Fibroblast of lung (primary cell): ENCODE measurements at places on chromosomes 16 and 17. TPM values are rescaled to one million over a fixed set of nuclear protein-coding genes. Genes with fewer than 3 reads are reported as not detected.

TEX19 gene
- polyA plus RNA-seq, result 0.05 TPM in 1 of 2 replicates, not detected in the other

USP6 gene
- polyA plus RNA-seq, result 0.01 TPM in 1 of 2 replicates, not detected in the other

SCN4A gene
- not detected in 2 replicates for polyA plus RNA-seq

HOXB3 gene
- 15.7 and 19.5 TPM in 2 replicates for polyA plus RNA-seq

CCL1 gene
- polyA plus RNA-seq, result not detected in 2 replicates

CIBAR2 gene
- polyA plus RNA-seq, result 0.10 TPM in 1 of 2 replicates, not detected in the other

C1QTNF8 gene
- not detected in 2 replicates for polyA plus RNA-seq

NAT9 gene
- polyA plus RNA-seq, result 21.2 and 34.7 TPM in 2 replicates

PAQR4 gene
- polyA plus RNA-seq, result 3.0 and 8.7 TPM in 2 replicates

IGFBP4 gene
- 685 and 1,130 TPM in 2 replicates for polyA plus RNA-seq

WNT3 gene
- 0.94 and 1.5 TPM in 2 replicates for polyA plus RNA-seq

ABCA6 gene
- 4.2 and 4.3 TPM in 2 replicates for polyA plus RNA-seq

SP2 gene
- polyA plus RNA-seq, result 2.6 and 5.3 TPM in 2 replicates

GRCh38 chr16:3793161-3793576, 75.8 kb upstream of the TRAP1 start:
- peak; percentile 24 for DNase-seq

DNA sequence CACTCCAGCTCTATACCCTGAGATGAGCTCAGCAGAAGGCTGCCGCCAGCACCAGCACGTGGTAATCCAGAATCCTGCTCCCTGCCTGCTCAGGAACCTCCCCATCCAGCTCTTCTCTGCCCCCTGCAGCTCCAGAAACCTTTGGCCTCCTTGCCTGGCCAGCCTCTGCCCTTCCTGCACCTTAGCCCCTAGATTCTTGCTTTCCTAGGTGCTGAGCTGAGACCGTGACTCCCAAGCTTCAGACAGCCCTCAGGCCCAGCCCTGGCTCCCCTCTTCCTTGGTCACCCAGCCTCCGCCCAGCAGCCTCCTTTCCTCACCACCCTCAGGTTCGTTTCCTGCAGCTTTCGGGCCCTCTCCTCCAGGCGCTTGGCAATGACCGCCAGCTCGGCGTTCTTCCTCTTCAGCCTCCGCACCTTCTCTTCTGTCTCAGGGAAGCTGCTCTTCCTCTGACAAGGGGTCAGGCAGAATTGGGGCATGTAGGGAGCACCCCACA, 2.6 kb downstream of the TSPOAP1 start:
- DNase-seq, result no peak

DNA sequence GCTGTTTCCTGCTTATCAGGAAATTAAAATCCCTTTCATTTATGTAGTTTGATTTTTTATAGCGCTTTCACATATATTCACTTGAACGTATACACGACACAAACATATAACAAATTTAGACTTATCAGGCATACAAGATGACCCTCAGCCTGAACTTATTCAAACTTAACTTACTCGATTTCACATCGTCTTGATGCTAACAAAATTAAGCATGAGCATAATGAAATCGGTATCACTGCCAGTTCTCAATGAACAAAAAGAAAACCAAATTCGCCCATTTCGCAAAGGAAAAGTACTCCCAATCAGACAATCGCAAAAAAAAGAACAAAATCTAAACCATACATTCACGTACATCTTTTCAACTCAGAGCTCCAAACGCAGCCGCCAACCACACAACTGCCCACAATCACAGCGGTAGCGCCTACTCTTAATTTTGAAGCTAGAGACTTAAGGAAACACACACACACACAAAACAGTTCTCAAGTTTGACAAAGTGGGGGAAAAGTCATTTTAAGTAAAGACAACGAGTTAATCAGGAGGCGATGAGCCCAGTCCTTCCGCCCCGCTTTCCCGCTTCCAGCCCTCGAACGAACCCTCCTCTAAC, 1.1 kb downstream of the GJC1 start:
- peak; percentile 59 for DNase-seq

- DNase-seq, result peak; percentile 55
These were observed 1.2 kb downstream of the HCRT start for GRCh38 chr17:42183741-42184711.

DNA sequence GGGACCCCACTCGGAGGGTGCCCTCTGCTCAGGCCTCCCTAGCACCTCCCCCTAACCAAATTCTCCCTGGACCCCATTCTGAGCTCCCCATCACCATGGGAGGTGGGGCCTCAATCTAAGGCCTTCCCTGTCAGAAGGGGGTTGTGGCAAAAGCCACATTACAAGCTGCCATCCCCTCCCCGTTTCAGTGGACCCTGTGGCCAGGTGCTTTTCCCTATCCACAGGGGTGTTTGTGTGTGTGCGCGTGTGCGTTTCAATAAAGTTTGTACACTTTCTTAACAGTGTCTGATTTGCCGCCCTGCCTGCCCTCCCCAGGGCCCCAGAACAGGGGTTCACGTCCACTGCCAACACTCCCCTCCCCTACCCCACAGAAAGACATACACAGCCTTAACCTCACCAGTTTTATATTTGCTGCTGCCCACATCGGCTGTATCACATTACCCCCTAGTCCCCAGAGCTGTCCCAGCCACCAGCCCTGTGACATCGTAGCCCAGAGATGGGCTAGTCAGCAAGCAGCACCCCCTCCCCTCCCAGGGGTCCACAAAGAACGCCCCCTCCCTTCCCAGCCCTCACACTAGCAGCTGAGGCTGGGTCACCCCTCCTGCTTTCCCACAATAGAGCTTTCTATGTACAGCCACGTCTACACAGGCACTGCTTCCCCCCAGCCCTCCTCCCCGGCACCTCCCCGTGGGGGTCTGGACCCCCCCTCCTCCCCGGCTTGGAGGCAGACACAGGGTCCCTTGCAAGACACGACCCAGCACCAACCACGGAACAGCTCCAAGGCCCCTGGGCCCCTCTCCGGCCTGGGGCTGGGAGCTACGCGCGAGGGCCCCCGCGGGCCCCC, 7.9 kb downstream of the GRN start:
- no peak for DNase-seq

DNA sequence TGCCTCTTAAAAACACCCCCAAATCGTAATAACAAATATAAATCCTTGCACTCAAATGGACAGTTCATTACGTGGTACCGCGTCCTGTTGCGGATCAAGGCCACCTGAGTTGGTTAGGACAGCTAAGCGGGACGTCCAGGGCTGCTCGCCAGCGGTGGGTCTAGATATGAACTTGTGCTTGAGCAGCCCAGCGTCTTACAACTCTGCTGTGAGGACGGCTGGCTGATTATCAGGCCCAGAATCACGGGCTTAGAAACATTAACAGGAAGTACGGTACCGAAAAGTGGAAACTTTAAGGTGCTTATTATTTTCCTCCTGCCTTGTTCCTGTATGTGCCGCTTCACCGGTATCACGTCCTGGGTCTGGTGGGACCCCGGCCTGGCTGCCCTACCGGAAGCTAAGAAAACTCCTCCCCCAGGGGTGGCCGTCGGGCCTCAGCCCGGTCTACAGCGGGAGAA, 832 bp upstream of the SRRM2 start:
- no peak for DNase-seq

- no peak for DNase-seq
These were observed 20.5 kb upstream of the ITGA3 start for GRCh38 chr17:50035421-50035879.

DNA sequence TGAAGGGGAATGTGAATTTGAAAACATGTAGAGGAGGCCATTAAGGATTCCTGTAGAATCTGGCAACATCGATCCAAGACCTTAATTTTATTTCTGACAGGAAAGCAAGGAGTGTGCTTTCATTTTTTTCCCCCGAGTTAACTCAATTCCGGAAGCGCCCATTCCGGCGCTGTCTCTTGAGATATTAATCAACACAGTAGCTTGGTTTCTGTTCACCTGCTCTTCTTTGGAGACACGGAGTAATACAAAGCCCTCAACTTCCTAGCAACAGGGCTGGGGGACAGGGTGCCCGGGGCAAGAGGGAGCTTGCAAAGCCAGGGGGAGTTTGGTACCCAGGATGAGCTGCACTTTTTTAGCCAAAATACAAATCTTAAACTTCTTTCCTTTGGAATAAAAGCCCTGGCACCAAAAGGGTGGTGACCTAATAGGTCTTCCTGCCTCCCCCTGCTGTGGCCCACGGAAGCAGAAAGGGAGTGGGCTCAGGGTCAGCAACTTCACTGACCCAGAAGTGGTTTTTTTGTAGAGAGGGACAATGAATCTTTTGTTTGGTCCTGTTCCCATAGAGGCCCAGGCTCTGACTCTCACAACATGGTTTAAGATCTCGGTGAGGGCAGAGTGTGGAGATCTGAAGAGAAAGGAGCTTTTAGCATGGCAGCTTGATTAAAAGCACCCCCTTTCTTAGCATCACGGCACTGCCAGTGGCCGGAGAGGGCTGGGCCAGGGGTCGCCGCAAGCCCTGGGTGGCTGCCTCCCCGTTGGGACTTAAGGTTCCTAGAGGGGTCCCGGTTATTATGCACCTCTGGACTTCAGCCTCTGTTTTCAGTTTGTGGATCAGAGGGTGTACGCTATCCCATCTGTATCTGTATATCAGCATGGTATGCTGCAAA, 207.3 kb downstream of the CCDC182 start:
- no peak for DNase-seq

DNA sequence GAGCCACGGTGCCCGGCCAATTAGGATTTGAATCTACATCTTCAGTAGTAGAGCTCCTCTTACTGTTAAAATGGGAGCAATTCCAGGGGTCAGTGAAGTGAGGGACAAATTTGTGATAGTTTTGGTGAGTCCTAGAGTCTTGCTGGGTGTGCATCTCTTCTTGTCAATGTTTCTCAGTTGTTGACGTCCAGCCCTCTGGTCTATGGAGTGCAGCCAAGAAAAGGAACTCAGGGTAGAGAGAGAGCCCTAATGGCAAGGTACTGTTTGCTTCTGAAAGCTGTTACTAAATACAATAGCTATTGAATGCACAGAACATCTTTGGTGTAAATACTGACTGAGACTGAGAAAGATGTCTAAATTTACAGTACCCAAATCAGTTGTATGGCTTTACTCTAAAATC, 282.5 kb upstream of the SALL1 start:
- peak; percentile 12 for DNase-seq

DNA sequence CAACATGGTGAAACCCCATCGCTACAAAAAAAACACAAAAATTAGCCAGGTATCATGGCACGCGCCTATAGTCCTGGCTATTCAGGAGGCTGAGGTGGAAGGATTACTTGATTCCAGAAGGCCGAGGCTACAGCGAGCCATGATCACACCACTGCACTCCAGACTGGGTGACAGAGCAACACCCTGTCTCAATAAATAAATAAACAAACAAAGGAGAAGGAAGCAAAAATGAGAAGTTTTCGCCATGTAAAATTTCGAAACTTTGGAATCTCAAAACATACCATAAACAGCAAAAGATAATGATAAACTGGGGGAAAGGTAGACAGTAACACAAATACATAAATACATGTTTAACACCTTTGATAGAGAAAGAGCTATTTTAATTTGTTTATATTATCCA, 130.9 kb downstream of the ZFHX3 start:
- DNase-seq, result no peak

- DNase-seq, result no peak
These were observed 11.0 kb downstream of the HSD11B2 start for GRCh38 chr16:67441907-67442306.

GRCh38 chr17:73875346-73875745, 231.1 kb upstream of the SDK2 start:
- no peak for DNase-seq

DNA sequence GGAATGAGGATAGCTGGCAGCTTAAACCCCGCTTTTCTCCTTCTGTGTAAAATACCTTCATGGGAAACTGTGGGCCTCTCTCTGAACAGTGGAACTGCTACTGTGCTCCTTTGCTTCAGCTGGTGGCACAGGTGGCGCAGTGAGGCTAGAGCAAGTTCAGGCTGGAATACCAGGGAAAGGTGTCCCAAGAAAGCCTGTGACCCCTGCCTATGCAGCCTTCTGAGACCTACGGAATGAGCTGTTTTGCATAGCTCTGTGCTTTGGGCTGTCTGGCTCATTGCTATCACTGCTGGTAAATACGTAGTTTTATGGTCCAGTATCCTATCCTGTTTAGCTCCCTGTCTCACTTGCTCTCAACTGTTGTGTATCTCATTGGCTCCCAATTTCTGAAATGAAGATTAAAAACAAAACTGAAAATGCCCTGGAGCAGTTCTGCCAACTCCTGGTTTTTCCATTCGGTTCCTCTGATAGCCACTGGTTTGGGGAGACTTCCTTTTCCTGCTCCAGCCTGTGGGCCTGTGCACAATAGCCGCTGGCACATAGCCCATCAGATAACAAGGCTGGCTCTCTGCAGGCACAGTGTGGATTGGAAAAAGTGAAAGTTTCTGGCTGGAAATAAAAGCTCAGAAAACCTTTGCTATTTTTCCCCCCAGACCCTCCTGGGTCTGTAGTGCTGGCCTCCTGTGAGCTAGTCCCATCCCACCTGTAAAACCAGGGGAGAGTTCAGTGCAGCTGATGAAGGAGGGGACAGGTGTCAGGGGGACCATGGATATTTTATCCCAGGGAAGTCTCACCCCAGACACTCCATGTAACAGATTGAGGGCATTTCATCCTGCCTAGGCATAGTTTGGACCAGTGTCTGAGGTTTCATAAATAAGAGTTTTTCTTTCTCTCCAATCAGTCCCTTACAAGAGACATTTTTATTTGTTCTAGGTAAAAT, 24.0 kb downstream of the LIMD2 start:
- peak; percentile 90 for DNase-seq

DNA sequence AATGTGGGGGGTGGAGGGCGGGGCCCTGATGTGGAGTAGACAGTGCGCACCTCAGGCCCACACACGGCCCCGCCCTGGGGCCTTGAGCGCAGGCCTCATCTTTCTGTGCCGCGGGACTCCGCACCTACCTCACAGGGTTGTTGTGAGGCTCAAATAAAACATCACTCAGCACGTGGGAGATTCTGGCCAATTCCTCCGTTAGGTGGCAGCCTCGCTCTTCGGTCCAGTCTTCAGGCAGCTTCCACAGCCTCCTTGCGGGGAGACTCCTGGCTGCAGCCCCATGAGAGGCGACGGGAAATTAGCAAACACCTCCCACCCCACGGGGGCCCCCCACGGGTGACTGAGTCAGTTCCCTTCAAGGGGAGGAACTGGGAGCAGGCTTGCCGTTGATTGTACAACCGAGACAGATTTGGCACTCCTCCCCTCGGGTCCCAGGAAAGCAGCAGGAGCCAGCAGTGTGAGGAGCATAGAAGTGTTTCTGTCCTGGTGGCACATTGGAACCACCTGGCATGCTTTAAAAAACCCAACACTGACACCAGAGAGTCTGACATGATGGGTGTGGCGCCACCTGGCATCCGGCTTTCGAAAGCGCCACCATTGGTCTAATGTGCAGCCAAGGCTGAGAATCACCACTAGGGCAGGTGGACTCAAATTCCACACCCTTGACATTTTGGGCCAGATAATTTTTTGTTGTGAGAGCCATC, 7.6 kb downstream of the MRM1 start:
- DNase-seq, result peak; percentile 72

GRCh38 chr16:60230666-60231065, 1496.5 kb upstream of the GOT2 start:
- DNase-seq, result no peak
